ENCODE measurements at places on chromosomes 16 and 17.

- no peak for DNase-seq
Observed at GRCh38 chr16:19297454-19297853, 11.9 kb downstream of the CLEC19A start.

GRCh38 chr17:50831471-50831928 lies 3.9 kb upstream of the WFIKKN2 start:
- DNase-seq: no peak

DNA sequence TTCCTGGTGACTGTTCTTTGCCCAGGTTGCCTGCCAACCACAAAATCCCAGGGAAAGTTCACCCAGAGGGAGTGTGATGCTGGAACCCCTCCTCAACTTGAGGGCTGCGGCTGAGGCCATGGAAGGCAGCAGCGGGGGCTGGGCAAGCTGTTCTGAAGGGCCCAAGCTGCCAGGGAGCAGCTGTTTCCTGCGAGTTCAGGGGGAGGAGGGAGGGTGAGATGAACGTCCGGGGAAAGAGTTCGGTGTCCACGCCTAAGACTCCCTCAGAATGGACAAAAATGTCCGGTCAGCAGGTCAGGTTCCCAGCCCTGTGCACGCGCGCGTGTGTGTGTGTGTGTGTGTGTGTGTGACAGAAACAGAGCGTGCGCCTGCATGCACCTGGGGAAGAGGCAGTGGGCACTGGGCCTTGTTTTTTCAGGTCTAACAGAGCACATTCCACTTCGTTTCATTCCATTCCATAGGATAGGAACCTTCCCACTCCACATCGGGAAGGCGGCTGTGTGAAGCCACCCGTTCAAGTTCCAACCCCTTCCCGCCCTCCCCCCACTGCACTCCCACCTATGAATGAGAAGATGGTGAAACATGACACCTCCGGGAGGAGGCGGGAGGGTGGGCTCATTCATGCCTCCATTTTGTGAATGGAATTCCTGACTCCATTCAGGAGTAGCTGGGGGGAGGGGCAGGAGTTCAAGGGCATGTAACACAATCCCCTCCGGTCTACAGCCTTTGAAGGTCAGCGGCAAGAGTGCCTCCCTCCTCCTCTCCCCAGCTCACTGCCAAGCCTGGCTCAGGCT lies 15.7 kb downstream of the ETV4 start:
- no peak for DNase-seq

DNA sequence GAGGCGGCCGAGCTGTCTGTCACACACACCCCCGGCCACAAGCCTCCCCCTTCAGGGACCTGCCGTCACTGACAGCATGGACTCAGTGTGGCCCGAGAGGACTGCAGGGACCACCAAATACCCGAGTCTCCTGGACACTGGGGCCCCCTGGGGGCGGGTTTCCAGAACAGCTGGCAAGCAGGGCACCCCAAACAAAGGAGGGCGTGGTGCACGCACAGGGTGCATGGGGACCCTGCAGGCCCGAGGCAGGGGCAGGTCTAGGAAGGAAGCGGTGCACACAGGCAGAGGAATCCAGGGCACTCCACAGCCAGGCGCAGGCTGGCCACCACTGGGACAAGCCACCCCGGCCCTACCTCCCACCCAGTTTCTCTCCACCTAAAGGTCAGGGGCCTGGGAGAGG lies 28.7 kb upstream of the ENPP7 start:
- no peak for DNase-seq

GRCh38 chr16:25063102-25063501 lies 47.9 kb upstream of the ARHGAP17 start:
- no peak for DNase-seq

GRCh38 chr17:62675701-62676100 lies 48.2 kb downstream of the MRC2 start:
- no peak for DNase-seq

GRCh38 chr16:87613961-87614360 lies 11.7 kb downstream of the JPH3 start:
- DNase-seq: no peak

GRCh38 chr16:47834485-47835024 lies 321.2 kb downstream of the ABCC12 start:
- no peak for DNase-seq

- no peak for DNase-seq
Observed at GRCh38 chr17:80029258-80029974, 6.3 kb downstream of the TBC1D16 start.

GRCh38 chr16:1042866-1043265 lies 29.7 kb upstream of the SSTR5 start:
- no peak for DNase-seq

DNA sequence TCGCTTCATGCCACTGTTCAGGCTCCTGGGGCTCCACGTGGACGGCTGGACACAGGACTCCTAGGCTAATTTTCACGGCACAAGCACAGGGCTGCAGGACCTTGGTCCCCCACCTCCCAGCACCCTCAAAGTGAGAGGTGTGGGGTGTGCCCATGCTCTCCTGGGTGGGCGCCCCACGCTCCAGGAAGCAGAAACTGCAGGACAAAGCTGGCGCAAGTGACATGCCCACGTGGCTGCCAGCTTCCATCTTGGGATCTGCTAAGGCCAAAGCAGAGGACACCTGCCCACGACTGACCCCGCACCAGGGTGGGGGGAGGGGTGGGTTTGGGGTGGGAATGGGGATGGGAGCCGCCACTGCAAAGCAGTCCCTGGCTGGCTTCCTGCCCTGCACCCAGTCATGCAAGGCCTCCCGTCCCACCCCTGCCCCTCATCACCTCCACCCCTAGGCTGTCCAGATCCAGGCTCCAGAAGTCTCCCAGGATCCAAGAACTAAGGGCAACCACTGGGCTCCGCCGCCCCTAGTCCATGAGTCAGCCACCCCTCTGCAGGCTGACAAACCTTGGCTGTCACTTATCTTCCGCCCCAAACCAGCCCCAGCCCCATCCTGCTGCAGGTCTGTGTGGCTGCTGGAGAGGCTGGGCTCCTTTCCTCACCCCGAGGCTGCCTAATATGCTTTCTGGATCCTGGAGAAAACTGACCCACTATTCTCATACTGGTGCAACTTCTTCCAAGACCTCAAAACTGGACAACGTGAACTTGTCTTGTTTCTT lies 11.1 kb downstream of the USP6 start:
- no peak for DNase-seq

- DNase-seq: no peak
Observed at GRCh38 chr16:58010886-58011285, 9.7 kb downstream of the USB1 start.

GRCh38 chr17:7589891-7590691 lies at the start of gene SOX15:
Gene SOX15, minus strand, starts transcription at chr17:7590094. Its CDS starts 418 bp downstream, at chr17:7589676.
- DNase-seq: no peak

DNA sequence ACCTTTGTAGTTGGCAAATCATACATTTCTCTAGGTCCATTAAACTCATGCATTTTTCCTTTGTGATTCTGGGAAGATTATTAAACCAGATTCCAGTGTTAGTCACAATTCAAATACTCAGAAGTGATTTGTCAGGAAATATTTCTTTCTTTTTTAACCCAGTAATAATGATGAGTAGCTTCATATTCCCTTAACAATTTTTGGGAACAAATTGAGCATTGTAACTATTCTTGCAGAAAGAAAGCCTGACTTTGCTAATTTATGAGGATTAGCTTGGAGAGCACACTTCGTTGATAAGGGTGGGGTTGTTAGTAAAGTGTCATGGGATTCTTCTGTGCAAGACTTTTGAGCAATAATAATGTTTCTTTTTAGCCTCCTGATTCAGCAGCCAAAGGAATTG lies 18.7 kb upstream of the KRT24 start:
- no peak for DNase-seq

DNA sequence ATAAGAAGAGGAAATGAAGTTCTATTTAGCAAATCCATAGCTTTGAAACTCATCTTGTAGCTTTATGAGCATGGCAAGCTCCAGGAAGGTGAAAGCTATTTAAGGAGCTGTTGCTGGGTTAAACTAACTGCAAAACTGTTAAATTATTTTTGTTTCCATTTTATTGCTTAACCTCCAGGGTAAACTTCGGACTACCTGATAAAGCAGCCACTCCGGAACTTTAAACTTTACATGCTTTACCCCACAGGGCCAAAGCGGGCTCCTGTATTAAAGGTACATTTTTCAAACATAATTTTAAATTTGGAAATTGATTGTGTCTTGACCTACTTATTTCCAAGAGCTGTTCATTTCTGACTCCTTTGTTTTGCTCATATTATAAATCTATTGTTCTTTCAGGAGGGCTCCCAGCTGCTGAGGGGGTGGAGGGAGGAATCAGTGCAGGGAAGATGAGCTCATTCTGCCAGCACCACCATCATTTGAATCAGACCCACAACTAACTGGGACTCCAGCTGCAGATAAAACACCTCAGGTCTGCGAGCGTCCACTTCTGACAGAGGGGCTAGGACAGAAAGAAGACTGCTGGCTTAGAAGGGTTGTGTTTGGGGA lies 157.9 kb downstream of the IRX3 start:
- no peak for DNase-seq

DNA sequence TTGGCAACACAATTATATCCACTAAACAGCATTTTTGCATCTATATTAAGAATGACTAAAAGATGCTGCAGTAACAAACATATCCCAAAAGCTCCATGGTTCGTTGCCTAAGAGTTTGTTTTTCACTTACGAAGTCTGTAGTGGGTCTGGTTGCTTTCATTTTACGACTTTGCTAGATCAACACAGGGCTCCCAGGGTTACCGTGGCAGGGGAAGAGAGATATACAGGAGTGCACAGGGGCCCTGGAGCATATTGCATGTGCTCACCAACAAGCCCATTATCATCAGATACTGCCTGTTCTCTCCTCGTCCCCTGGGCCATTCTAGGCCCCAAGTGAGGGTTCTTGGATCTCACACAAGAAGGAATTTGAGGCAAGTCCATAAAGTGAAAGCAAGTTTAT lies 3.1 kb upstream of the MMP2 start:
- no peak for DNase-seq

GRCh38 chr16:68422396-68422960 lies 25.8 kb downstream of the SMPD3 start:
- no peak for DNase-seq

GRCh38 chr16:88003736-88004135 lies 52.5 kb downstream of the BANP start:
- no peak for DNase-seq

DNA sequence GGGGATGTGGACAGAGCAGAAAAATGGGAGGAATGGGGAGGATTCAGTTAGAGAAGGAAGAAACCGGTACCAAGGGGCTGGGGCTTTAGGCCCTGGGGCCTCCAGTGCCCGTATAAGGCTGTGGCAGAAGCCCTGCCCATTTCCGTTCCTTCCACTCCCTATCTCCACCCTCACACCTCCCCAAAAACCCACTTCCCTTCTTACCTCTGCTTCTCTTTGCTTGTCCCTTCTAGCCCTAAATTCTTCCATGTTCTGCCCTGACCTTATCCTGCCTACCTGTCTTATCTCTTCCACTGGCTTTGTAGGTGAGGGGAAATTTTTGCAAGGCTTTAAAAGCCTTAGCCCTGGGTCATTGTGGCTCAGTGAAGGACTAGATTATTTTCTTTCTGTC lies 4.1 kb downstream of the RNF167 start:
- peak; percentile 53 for DNase-seq

- no peak for DNase-seq
Observed at GRCh38 chr16:54504372-54504771, 217.8 kb upstream of the IRX3 start.

- peak; percentile 34 for DNase-seq
Observed at GRCh38 chr17:74919440-74920305, 3.4 kb downstream of the USH1G start.

DNA sequence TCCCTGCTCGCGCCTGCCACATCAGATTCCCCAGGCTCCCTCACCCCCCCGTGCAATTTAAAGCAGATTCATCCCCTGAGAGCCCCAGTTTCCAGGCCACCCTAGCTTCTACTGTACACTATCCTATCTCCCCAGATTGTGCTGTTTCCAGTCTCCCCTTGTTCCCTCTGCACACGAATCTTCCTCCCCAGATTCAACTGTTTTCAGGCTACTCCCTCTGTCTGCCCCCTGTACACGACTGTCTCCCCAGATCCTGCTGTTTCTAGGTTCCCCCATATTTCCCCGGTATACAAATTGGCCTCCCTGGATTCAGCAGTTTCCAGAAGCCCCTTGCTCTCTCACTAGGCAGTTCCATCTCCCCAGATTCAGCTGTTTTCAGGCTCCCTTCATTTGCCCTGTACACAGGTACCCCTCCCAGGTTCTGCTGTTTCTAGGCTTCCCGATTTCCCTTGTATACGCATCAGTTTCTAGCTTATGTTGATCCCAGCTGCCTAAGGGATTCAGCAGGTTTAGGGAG lies 22.9 kb downstream of the COPZ2 start:
- DNase-seq: no peak
